ENCODE measurements at places on chromosomes 7 and 10.

- no peak for DNase-seq
These were observed 196.4 kb upstream of the POM121L12 start for GRCh38 chr7:52838981-52839411.

DNA sequence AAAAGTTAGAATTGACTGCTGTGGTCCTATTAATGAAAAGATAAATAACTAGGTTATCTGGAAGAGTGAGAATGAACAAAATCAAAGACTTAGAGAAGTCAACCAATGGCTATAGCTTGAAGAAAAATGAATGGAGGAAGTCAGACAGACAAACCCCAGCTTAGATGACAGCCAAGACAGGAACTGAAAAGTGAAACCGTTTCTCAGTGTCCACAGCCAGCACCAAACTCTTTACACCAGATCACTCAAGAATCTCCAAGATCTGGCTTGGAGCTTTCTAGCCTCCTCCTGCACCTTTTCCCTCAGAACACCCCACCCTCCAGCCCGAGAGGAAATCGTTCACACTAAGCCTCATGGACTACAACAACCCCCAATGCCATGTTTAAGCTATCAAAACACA lies 167.0 kb downstream of the SFMBT2 start:
- no peak for DNase-seq

GRCh38 chr7:17274551-17275245 lies 23.8 kb upstream of the AHR start:
- DNase-seq = no peak

- DNase-seq = no peak
These were observed 110.8 kb downstream of the JAZF1 start for GRCh38 chr7:28069807-28070206.

- no peak for DNase-seq
These were observed 127.9 kb downstream of the CPED1 start for GRCh38 chr7:121116396-121116795.

DNA sequence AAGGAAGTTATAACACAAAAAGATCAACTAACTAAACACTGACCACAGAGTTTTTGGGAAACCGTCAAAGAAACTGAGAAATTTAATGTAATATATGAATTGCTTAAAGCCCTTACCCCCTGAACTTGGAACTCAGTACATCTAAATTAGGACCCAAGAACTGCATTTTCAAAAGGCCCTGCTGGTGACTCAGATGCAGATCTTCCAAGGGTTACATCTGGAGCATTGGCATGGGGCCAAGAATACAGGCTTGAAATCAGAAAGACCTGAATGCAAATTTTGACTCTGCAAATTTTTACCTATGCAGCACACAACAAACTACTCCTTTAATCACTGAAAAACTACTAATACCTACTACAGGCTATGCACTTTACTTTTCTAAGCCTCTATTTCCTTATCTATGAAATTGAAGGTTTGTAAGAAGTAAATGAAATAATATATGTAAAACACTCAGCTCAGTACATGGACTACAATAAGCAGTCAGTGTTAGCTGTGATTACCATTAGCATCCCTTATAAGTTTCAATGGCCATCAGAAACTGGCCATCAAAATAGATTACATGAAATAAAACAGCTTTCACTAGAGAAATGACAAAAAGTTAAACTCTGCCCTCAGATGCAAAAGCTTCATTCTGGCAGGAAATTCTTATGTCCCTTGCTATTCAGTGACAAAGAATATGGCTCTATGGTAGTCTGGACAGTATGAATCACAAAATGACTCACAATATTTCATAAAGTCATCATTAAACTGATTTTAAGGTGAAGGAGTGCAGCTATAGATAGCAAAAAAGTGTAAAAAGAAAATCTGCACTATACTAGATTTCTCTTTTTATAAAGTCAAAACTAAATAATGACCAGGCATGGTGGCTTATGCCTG lies 43.6 kb downstream of the NSUN6 start:
- no peak for DNase-seq

DNA sequence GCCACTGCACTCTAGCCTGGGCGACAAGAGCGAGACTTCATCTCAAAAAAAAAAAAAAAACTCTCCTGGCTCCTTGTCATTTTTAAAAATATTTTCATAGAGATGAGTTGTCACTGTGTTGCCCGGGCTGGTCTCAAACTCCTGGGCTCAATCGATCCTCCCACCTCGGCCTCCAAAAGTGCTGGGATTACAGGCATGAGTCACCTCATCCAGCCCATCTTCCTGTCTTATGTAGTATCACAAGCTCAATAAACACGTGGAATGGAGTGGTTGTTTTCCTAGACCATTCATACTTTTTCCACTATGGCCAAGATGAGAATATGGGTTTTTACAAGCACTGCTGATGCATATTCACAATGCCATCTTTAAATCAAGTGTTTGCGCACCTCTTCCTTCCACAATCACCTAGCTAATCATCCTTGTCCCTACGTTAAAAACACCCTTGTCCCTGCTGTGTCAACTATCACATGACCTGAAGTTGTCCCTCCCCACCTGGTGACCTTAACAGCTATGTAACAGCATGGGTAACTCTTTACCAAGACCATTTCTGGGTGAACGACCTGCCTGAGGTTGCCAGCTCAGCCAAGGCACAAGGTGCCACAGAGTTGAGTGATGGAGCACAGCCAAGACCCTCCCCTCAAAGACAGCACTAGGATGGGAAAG lies 21.3 kb downstream of the DLG5 start:
- DNase-seq = no peak

DNA sequence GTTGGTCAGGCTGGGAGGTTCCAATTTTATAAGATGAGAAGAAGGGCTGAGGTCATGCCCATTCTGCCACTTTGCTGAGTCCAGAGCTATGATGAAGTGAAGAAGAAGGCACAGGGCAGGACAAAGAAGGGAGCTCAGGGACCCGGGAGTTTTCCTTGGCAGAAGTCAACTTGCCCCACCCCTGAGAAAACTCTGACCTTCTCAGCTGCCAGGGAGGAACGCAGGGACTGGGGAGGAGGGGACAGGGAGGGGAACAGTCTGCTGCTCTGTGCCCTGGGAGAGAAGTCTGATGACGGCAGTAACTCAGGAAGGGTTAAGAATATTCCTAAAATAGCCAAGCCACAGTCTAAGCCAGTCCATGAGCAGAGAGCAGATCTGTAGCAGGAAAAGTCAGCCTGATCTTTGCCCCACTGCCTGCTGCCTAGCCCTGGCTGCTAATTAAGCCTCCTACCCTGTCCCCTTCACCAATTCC lies 11.7 kb downstream of the ADIRF start:
- DNase-seq = no peak

DNA sequence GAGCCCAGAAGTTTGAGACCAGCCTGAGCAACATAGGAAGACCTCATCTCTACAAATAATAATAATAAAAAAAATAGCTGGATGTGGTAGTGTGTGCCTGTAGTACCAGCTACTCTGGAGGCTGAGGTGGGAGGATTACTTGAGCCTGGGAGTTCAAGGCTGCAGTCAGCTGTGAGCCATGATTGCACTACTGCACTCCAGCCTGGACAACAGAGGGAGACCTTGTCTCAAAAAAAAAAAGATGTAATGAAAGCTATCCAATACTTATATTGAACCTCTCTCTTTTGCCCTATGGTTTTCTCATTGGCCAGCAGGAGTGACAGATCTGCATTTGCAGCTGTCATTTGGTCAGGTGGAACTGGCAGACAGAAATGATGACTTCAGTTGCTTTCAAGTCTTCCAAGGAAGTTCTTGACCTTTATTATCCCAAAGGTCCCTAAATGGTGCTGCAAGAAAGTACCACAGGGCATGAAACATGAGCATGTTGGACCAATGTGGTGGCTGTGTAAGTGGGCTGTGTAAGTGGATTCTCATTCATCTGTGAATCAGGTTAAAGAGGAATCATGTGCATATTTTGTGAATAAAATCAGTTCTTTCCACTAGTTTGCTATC lies 99.4 kb downstream of the CALD1 start:
- no peak for DNase-seq

DNA sequence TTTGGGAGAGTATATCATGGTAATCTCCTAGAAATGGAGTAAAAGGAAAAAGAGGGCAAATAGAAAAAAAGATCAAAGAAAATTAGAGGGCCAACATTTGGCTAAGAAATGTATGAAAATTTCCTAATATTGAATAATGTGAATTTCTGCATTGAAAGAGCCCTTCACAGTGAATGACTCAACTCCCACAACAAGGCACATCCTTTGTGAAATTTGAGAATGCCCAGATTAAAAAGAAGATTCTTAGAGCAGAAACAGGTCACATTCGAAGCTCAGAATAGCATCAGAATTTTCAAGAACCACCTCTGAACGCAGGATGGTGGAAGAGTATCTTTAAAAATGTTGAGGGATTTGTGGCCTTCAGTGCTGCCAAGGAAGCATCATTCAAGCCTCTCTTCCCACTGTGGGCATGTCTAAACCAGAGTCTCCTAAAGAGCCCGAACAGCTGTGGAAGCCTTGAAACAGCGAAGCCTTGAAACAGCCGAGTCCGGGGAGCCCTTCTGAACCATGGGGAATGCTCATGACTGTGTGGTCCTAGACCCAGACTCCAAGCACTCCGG lies 43.6 kb downstream of the GUSB start:
- no peak for DNase-seq
